CD8-positive, alpha-beta memory T cell (primary cell): ENCODE measurements at places on chromosomes 6 and 20.

GRCh38 chr20:17875981-17876385, 92.6 kb downstream of the SNX5 start:
- DNase-seq, result no peak

DNA sequence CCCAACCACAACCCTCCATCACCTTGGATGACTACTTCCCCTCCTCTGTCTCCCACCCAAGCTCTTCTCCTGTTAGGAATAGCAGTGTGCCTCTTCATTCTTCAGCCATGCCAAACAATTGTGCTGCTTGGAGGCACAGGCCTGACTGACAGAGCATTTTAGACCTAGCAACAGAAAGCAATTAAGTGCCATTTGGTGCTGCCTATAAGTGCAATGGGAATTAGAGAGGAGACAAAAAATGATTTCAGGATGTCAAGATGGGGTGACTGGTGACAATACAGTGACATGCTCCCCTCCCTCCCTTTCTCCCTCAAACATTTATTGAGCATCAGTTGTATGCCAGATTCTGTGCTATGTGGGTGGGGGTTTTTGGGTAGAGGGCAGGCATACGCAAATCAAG, 322.6 kb upstream of the MOCS1 start:
- no peak for DNase-seq

- no peak for DNase-seq
Observed at GRCh38 chr6:47932575-47932974, 150.7 kb downstream of the OPN5 start.

DNA sequence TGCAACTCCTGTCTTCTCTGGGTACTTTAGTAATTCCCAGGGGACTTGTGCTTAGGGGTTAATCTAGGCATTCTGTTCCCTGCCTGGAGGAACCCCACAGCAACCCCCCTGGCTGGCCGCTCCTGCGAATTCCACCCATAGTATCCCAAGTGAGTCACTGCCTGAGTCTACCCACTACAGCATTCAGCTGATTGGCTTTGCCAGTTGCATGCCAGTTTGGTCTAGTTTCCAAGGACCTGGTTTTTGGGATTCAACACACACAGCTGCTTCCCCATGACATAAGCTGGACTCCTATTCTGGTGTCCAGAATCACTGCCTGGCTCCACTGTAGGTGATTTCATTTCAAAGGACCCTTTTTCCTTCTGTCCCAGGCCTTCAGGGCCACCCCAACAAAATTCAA, 40.3 kb downstream of the PLCG1 start:
- DNase-seq, result no peak

- DNase-seq, result no peak
Observed at GRCh38 chr6:149454346-149454848, 30.4 kb downstream of the ZC3H12D start.

- no peak for DNase-seq
Observed at GRCh38 chr20:18822832-18823231, 9.2 kb downstream of the SCP2D1 start.

GRCh38 chr6:167442245-167442644, 117.4 kb downstream of the TTLL2 start:
- no peak for DNase-seq

GRCh38 chr6:127475135-127475822, 16.1 kb upstream of the KIAA0408 start:
- no peak for DNase-seq

- DNase-seq, result no peak
Observed at GRCh38 chr6:168684906-168685305, 243.9 kb downstream of the SMOC2 start.

- DNase-seq, result no peak
Observed at GRCh38 chr20:58891718-58892140, 39.2 kb downstream of the GNAS start.
